Esophagus mucosa (tissue), 1 donor: ENCODE measurements at places on chromosomes 5 and 9. TPM values are rescaled to one million over a fixed set of nuclear protein-coding genes. Genes with fewer than 3 reads are reported as not detected.

Gene PDE6A
- 0.48 TPM for total RNA-seq

Gene FBP1
- total RNA-seq: 1.2 TPM

Gene TAL2
- total RNA-seq: not detected

Gene SEMA5A
- total RNA-seq: 5.5 TPM

Gene SPAAR
- 0.16 TPM for total RNA-seq

Gene CCDC192
- total RNA-seq: not detected

Gene SPATA31C1
- total RNA-seq: not detected

Gene FRRS1L
- total RNA-seq: not detected

Gene C6
- not detected for total RNA-seq

Gene TMEM252
- total RNA-seq: not detected

Gene SCGB3A2
- not detected for total RNA-seq

GRCh38 chr5:1943481-1943880, 60.8 kb upstream of the IRX4 start:
- peak; percentile 56 for ATAC-seq

DNA sequence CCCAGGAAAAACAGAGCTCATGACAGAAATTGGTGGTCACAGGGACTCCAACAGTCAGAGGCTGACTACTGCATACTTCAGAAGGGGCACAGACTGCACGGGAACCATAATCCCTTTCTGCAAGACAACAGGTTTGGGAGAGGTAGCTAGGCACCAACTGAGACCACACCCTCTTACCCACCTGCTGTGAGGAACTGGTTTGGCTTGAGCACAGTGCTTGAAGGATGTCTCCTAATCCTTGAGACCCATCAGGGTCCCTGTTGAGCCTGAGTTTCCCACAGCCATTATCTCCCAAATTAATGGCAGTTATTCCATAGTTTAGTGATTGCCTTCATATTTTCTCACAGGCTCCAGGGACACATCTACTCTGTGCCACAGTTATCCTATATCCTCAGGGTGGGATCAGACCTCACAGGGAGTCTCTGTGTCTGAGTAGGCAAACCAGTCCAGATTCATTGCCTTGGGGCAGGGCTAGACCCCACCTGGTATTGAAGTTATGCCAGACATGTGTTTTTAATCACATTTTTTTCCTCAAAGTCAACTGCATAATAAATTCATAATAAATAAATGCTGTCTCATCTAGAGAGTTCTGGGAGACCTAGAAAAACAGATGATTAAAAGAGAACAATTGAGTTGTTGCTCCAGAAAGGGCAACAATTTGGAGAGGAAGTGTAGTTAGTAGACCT, 9.3 kb upstream of the CAST start:
- peak; percentile 43 for ATAC-seq

DNA sequence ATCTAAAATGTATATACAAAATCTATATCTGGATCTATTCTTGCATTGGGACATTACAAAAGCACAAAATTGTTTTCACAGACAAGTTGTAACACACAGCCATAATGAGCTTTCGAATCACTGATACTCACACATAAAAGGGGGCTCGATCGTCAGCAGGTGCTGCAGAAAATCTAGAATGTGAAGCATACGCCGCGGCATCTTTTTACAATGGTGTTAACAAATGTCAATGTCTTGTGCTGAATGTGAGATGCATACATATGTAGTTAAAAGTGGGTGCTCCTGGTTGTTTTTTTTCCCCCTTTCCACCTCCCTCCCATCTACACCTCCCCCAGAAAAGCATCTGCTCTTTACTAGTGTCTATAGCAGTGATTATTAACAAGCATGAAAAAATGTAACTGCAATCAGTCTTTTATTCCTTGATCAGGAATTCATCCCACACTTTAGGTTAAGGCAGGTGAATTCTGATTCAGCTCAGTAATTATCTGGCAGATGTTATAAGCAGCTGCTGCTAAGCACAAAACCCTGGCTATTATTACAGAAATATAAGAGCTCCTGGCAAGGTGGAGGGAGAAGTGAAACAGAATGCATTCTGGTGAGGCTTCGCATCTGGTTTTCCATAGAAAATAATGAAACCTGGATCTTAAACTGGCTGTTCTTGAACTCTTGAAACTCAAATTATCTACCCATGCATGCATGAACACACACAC, 114.1 kb downstream of the MPDZ start:
- no peak for ATAC-seq

GRCh38 chr5:54889826-54890225, 95.6 kb downstream of the ESM1 start:
- ATAC-seq: no peak

DNA sequence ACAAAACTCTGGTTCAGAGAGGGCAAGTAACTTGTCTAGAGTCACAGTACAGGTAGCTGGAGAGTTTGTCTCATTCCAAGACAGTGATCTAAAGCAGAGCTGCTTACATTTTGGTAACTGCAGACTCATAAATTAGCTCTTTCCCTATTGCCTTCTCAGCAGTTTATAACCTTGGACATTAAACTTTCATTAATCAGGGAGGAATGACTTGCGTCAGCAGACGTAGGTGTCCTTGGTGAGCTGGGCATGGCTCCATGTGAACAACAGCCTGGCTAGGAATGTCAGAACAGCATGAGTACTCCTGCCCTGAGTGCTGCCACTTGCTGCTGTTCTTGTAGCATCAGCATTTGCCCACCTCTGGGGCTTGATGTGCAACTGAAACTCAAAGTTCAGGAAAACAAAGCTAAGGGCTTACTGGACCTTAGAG, 2.2 kb upstream of the ALDOB start:
- no peak for ATAC-seq

- no peak for ATAC-seq
Observed at GRCh38 chr9:23556459-23556858, 269.6 kb downstream of the ELAVL2 start.

- ATAC-seq: peak; percentile 58
Observed at GRCh38 chr5:90802474-90803317, 244.1 kb downstream of the ADGRV1 start.

DNA sequence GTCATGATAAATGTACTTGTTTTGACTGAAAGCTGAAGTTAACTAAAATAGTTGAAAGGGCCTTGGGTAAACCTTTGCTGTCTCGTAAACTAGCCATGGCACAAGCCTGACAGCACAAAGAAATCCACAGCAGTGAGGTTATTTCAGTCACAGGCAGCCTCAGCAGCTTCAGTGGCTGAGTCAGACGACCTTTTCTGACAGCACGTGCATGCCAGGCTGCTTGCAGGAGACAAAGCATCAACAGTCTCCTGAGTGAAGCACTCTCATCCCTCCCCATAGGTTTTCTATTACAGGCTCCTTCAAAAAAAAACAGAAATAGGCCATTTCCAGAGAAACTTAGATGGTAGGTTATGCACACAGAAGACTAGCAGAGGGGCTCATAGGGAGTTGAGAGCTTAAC, 34.6 kb downstream of the OXCT1 start:
- no peak for ATAC-seq
